ENCODE measurements at places on chromosomes 1 and 21. TPM values are rescaled to one million over a fixed set of nuclear protein-coding genes. Genes with fewer than 3 reads are reported as not detected.

Gene MRAP
- total RNA-seq = not detected

- H3K36me3 ChIP-seq = no peaks in the 10 kb centered on the region
- no peak overlapping the region for H3K27ac ChIP-seq
- no peak overlapping the region for H3K4me3 ChIP-seq
- no peaks in the 10 kb centered on the region for H3K4me1 ChIP-seq
These were observed 171.2 kb downstream of the LMX1A start for GRCh38 chr1:165185161-165185889.

- H3K36me3 ChIP-seq = no peaks in the 10 kb centered on the region
- no peak for DNase-seq
- H3K27me3 ChIP-seq = no peaks in the 10 kb centered on the region
- no peak overlapping the region for H3K4me3 ChIP-seq
- H3K4me1 ChIP-seq = peaks cover 3% of the 10 kb centered on the region
- H3K27ac ChIP-seq = no peak overlapping the region
These were observed 28.9 kb upstream of the BTG2 start for GRCh38 chr1:203276408-203276807.

DNA sequence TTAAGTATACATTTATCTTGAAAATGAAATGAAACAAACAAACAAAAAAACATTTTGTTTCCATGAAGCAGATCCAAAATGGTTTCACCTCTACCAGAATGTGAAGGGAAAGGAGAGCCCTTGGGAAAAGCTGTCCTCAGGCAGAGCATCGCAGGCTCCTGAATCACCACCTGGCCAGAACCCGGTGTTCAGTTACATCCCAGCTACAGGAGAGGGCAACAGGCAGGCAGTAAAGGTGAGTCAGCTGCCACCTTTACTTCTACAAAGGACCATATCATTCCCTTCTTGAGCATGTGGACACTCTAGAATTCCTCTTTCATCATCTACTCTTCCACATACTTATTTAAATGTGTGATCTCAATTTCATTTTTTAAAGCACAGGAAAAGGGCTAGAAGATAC, 151.2 kb downstream of the PIGK start:
- no peak overlapping the region for H3K4me3 ChIP-seq
- H3K4me1 ChIP-seq = no peaks in the 10 kb centered on the region
- H3K36me3 ChIP-seq = no peaks in the 10 kb centered on the region
- no peaks in the 10 kb centered on the region for H3K27me3 ChIP-seq

GRCh38 chr1:201898992-201899391, 10.3 kb downstream of the SHISA4 start:
- H3K36me3 ChIP-seq = no peaks in the 10 kb centered on the region
- H3K4me3 ChIP-seq = no peak overlapping the region
- H3K27ac ChIP-seq = no peak overlapping the region
- no peak for DNase-seq
- no peaks in the 10 kb centered on the region for H3K27me3 ChIP-seq

DNA sequence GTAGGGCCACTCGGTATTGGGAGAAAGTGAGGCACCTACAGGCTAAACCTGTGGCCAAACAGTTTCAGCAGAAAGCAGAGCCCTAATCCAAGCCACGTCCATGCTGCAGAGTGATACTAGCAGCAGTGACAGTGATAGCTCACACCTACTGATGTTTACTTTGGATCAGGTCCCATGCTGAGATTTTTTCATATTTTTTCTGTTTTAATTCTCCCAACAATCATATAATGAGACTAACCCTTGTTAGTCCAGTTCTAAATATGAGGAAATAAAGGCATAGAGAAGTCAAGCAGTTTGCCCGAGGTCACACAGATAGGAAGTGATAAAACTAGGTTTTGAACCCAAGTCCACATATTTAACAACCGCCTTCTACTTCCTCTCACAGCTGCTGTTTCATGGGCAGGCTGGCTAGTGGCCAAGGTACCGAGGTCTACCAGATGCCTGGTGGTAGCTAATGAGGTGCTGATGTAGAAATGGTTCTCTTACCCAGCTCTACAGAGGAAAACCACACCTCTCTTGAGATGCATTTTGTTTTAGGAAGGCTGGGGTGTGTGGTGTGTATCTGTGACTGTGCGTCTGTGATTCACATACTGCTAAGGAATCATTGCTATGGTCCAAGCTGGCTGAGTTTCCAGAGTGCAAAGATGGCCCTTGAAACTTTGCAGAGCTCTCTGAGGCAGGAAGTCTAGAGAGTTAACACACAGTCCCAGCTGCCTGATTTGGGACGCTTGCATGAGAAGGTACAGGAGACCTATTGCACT, 80.3 kb upstream of the ARTN start:
- peaks cover 19% of the 10 kb centered on the region for H3K4me1 ChIP-seq
- H3K4me3 ChIP-seq = no peak overlapping the region
- no peaks in the 10 kb centered on the region for H3K27me3 ChIP-seq
- DNase-seq = no peak
- H3K27ac ChIP-seq = peak overlapping the region; percentile 15

DNA sequence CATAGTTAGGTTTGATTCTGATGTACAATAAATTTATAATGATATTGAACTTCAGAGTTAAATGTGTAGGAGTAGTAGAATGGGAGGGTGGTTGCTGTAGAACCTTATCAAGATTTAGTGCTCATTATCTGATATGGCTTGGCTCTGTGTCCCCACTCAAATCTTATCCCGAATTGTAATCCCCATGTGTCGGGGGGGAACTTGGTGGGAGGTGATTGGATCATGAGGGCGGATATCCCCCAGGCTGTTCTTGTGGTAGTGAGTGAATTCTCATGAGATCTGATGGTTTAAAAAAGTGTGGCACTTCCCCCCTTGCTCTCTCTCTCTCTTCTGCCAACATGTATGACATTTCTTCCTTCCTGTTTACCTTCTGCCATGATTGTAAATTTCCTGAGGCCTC, 265.5 kb downstream of the GRIK1 start:
- no peaks in the 10 kb centered on the region for H3K27me3 ChIP-seq
- DNase-seq = no peak
- no peak overlapping the region for H3K4me3 ChIP-seq

Gene NBPF10
- total RNA-seq = 2.8 TPM

Gene C1orf94
- not detected for total RNA-seq

- H3K27me3 ChIP-seq = no peaks in the 10 kb centered on the region
- H3K4me1 ChIP-seq = no peaks in the 10 kb centered on the region
- no peak overlapping the region for H3K27ac ChIP-seq
- no peak for DNase-seq
- no peaks in the 10 kb centered on the region for H3K36me3 ChIP-seq
These were observed 62.7 kb downstream of the PLPP3 start for GRCh38 chr1:56516539-56517252.

DNA sequence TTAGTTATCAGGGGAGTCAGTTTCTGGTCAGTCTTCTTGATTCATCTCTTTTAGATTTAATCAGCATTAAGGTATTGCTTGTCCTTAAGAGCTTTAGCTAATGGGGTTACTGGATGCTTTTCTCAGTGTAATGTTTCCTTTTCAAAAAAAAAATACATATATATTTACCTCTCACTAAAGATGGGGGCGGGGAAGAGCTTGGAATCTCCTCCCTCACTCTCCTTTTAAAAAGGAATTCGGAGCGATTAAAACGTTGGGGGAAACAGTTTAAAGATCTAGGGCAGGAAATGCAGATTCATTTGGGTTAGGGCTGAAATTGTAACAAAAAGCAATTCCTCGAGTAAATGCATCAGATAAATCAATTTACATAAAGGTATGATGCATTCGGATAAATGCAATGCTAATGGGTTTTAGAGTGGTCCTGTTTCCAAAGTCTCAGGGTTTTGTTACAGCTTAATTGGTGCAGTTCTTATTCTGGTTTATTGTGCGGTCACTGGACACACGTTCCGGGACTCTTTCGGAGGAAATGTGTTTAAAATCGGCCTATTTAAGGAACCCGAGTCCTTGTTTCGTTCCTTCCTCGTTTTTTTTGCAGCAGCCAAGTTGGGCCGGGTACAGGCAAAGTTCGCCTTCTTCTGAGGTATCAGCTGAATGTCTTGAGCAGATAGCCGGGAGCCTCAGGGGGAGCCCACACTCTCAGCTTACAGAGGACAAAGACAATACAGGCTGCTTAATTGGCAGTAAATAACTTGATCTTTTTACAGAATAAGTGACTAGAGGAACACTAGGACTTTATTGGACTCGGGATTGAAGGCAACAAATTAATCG, 1.6 kb downstream of the LMO4 start:
- peak overlapping the region; percentile 89 for H3K27ac ChIP-seq
- H3K4me3 ChIP-seq = peak overlapping the region; percentile 87
- no peaks in the 10 kb centered on the region for H3K27me3 ChIP-seq
- no peaks in the 10 kb centered on the region for H3K36me3 ChIP-seq

GRCh38 chr21:16305686-16306085, 575.9 kb downstream of the USP25 start:
- no peak overlapping the region for H3K4me3 ChIP-seq
- H3K27me3 ChIP-seq = no peaks in the 10 kb centered on the region
- H3K36me3 ChIP-seq = no peaks in the 10 kb centered on the region
- no peak for DNase-seq
- no peaks in the 10 kb centered on the region for H3K4me1 ChIP-seq

Gene TRIM46
- total RNA-seq = 3.8 TPM

DNA sequence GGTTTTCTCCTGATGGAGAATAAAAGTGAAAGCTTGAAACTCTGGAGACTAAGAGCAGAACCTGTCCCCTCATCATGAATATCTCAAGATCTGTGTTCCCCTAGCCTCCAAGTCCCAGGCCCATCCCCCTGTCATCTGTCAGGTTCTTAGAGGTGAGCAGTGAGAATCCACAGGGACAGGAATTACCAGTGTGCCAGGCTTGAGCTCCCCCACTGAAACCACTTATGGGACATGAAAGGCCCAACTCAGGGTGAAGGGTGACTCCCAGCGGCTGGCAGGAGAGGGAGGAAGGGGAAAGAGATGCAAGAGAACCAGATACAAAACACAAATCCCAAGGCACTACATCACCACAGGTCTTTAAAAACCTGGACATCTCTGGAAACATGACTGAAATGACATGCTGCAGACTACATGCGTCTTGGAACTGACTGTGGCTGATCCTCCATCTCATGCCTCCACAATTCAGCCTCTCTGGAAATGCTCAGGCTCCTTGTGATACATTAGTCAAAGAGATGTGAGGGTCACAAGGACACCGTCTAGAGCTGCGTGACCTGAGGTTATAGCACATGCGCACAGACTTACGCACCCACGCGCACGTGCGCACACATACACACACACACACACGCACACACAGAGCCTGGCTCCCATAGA, 6.8 kb upstream of the LY9 start:
- H3K4me3 ChIP-seq = no peak overlapping the region
- H3K27ac ChIP-seq = no peak overlapping the region
- no peaks in the 10 kb centered on the region for H3K4me1 ChIP-seq
- H3K36me3 ChIP-seq = no peaks in the 10 kb centered on the region
- no peak for DNase-seq

DNA sequence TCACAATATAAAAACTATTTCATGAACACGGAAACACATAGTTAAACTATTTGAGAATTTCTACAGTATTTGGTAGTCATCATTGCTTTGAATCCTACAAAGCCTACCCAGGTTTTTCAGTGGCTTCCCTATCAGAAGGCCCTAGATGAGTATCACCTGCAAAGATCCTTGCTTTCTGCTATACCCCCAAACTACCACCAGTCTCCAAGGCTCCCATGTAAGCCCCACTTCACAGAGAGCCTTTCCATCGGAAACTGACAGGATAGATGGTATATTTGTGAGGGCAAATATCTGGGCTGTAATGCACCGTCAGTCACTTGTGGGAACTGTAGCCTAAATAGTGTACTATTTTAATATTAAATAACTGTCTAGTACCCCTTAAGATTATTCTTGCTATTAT, 674.3 kb downstream of the BRINP3 start:
- no peak for DNase-seq
- no peaks in the 10 kb centered on the region for H3K36me3 ChIP-seq
- no peak overlapping the region for H3K4me3 ChIP-seq
- H3K4me1 ChIP-seq = no peaks in the 10 kb centered on the region
- H3K27me3 ChIP-seq = no peaks in the 10 kb centered on the region

DNA sequence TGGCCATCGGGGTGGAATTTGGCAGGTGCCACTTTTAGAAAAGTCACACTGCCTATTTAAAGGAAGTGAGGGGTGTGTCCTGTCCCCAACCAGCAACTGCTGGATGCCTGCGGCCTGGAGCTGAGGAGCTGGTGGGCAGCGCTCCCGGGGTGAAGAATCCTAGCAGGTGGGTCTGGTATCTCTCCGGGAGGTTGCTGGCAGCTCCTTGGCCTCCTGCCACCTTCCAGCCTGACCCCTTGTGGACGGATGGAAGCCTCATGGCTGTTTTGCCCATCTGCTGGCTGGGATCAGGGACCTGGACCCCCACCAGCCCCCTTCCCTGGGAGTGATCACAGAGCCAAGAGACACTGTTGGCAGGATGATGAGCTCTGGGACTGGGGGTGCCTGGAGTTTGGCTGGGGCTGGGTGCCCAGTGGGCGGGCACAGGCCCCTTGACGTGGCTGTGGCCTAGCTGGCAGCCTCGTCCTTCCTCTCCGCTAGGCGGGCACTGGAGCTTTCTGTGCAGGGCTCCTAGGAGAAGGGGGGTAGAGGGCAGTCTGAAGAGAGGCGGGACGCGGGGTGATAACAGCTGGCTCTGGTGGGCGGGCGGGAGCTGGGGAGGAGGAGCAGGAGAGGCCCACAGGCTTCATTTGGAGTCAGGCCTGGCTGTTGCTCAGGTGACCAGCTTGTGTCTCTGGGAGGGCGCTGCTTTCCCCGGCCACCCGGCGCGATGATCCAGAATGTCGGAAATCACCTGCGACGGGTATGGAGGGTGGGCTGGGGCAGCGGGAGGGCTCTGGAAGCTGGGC, at the start of gene ACOT11:
Gene ACOT11, plus strand, starts transcription at position 628 of the 788 bp plus-strand sequence. Its CDS starts 82 bp downstream, at position 710.
- H3K4me3 ChIP-seq = no peak within 1 kb of the TSS
- no peak for DNase-seq
- H3K27me3 ChIP-seq = no peaks in the 10 kb centered on the region
- no peak within 1 kb of the TSS for H3K27ac ChIP-seq
- H3K36me3 ChIP-seq = no peaks in the 10 kb centered on the region

GRCh38 chr1:26970810-26971209, 10.5 kb upstream of the KDF1 start:
- H3K36me3 ChIP-seq = no peaks in the 10 kb centered on the region
- DNase-seq = no peak
- H3K4me3 ChIP-seq = no peak overlapping the region
- no peak overlapping the region for H3K27ac ChIP-seq

- H3K27me3 ChIP-seq = no peaks in the 10 kb centered on the region
- no peaks in the 10 kb centered on the region for H3K4me1 ChIP-seq
- H3K36me3 ChIP-seq = no peaks in the 10 kb centered on the region
- no peak overlapping the region for H3K27ac ChIP-seq
These were observed 9.8 kb downstream of the INKA2 start for GRCh38 chr1:111729271-111729921.

- H3K36me3 ChIP-seq = no peaks in the 10 kb centered on the region
- no peak overlapping the region for H3K27ac ChIP-seq
- H3K27me3 ChIP-seq = no peaks in the 10 kb centered on the region
- DNase-seq = no peak
- no peak overlapping the region for H3K4me3 ChIP-seq
These were observed 6.6 kb upstream of the TP53BP2 start for GRCh38 chr1:223852337-223852736.

Gene COL9A2
- total RNA-seq = 2.9 TPM

DNA sequence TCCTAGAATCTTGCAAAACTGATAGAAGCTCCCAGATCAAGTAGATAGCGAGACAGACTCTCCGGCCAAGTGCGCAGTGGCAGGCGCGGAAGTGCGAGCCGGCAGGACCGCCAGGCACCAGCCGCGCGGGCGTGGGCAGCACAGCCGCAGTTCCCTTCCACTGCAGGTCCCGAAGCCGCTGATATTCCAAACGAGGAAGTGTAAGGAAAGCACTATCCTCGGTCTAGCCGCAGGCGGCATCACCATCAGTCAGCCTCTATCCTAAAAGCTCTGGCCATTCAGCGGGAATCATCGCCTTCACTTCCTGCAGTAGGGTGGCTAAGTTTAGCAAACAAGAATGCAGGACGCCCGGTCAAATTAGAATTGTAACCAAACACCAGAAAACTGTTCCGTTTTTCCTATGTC, 710 bp downstream of the GLRX2 start:
- DNase-seq = no peak
- no peaks in the 10 kb centered on the region for H3K27me3 ChIP-seq
- peaks cover 8% of the 10 kb centered on the region for H3K36me3 ChIP-seq
- peak overlapping the region; percentile 88 for H3K27ac ChIP-seq
- H3K4me1 ChIP-seq = peaks cover 22% of the 10 kb centered on the region
